ENCODE measurements at places on chromosomes 5 and 9.

DNA sequence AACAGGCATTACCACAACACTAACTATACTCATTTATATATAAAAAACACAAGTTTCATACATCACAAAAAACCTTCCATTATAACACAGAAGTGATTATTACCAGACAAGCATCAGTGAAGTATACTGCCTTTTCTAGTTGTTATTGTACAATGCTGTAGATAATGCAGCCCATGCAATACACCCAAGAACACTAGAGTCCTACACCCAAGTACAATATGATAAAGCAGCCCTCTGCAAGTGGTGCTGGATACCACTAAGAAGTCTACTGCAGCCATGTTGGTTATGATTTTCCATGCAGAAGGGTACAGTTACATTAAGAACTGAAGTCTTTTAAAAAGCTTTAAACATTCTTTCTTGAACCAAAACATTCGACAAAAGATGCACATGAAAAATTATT lies 10.3 kb downstream of the ZFAND5 start:
- H3K4me1 ChIP-seq, result peaks cover 12% of the 10 kb centered on the region
- H3K4me3 ChIP-seq, result no peak overlapping the region
- H3K27ac ChIP-seq, result peak overlapping the region; percentile 6
- no peak for DNase-seq
- H3K27me3 ChIP-seq, result no peaks in the 10 kb centered on the region
- peaks cover 83% of the 10 kb centered on the region for H3K36me3 ChIP-seq

- no peak overlapping the region for H3K4me3 ChIP-seq
- no peak overlapping the region for H3K27ac ChIP-seq
- no peaks in the 10 kb centered on the region for H3K4me1 ChIP-seq
- peaks cover 7% of the 10 kb centered on the region for H3K36me3 ChIP-seq
Observed at GRCh38 chr5:434443-435146, 8.4 kb upstream of the EXOC3 start.

DNA sequence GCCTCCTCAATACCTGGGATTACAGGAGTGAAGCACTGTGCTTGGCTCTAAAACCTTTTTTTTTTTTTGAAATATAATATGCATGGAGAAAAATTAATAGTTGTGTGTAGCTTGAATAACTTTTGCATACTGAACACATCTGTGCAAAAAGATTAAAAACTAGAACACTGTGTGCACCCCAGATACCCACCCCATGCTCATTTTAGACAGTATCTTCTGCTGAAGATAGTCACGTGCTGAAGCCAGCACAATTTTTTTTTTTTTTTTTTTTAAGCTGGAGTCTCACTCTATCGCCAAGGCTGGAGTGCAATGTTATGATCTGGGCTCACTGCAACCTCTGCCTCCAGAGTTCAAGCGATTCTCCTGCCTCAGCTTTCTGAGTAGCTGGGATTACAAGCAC lies 39.9 kb downstream of the C9orf153 start:
- no peak overlapping the region for H3K4me3 ChIP-seq
- no peak for DNase-seq

- no peak overlapping the region for H3K4me3 ChIP-seq
- H3K36me3 ChIP-seq, result no peaks in the 10 kb centered on the region
- H3K4me1 ChIP-seq, result no peaks in the 10 kb centered on the region
- no peak overlapping the region for H3K27ac ChIP-seq
- DNase-seq, result no peak
- H3K27me3 ChIP-seq, result no peaks in the 10 kb centered on the region
Observed at GRCh38 chr5:13552361-13552760, 392.1 kb downstream of the DNAH5 start.

- H3K27ac ChIP-seq, result peak overlapping the region; percentile 80
- H3K4me1 ChIP-seq, result no peaks in the 10 kb centered on the region
- H3K27me3 ChIP-seq, result no peaks in the 10 kb centered on the region
- peaks cover 16% of the 10 kb centered on the region for H3K36me3 ChIP-seq
- H3K4me3 ChIP-seq, result no peak overlapping the region
Observed at GRCh38 chr9:131867611-131868192, 127.8 kb upstream of the RAPGEF1 start.

DNA sequence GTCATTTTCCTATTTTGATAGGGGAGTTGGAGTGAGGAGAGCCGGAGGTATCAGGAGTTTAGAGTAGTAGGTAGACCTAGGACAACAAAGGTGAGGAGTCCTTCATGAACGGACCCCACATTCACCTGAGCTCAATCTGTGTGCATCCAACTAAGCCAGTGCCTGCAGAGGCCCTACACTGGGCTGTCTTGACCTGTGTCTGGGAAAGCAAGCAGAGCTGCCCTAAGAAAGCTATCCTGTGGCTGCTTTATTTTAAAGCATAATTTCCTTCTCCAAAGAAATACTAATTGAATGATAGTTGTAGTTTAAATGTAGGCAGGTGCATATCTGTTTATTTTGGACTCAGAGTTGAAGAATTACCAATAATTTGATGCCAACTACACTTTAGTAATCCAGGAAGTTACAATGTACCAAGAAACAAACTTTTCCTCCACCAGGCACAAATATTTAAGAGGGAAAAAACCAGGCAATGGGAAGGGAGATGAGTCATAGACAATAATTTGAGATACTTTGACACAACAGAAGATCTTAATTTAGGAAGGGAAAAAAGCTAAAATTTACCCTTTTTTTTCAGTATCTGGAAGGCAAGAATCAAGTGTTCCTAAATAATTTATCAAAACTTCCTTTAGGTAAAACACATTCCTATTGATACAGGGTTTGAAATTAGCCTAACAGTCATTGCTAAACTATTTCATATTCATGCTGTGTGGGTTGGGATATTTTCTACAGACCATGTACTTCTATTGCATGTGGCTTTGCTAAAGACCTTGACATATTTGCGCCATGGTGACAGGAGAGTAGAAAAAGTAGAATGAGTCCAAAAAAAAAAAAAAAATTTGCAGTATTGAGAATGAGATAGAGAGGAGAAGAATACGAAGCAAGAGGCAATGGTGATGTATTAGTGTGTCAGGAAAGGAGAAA lies 376.6 kb upstream of the TUSC1 start:
- H3K27me3 ChIP-seq, result no peaks in the 10 kb centered on the region
- no peaks in the 10 kb centered on the region for H3K4me1 ChIP-seq
- no peak overlapping the region for H3K4me3 ChIP-seq
- DNase-seq, result no peak
- H3K36me3 ChIP-seq, result no peaks in the 10 kb centered on the region
- no peak overlapping the region for H3K27ac ChIP-seq

- no peaks in the 10 kb centered on the region for H3K36me3 ChIP-seq
- no peak overlapping the region for H3K27ac ChIP-seq
- no peak for DNase-seq
- no peak overlapping the region for H3K4me3 ChIP-seq
- no peaks in the 10 kb centered on the region for H3K4me1 ChIP-seq
Observed at GRCh38 chr5:107935645-107936044, 264.9 kb upstream of the EFNA5 start.
